M059J (cell line): ENCODE measurements at places on chromosomes 12 and 14. TPM values are rescaled to one million over a fixed set of nuclear protein-coding genes. Genes with fewer than 3 reads are reported as not detected.
A peak's percentile ranks its signal among the peaks of the same experiment; 100 is the strongest.

Gene LBHD2
- total RNA-seq, result not detected in 2 replicates

Gene CCDC196
- total RNA-seq, result not detected in 2 replicates

Gene ADGRD1
- total RNA-seq, result not detected in 2 replicates

Gene TEAD4
- 12.3 and 16.5 TPM in 2 replicates for total RNA-seq

Gene TMEM260
- 10.4 and 13.6 TPM in 2 replicates for total RNA-seq

Gene PTGES3
- total RNA-seq, result 112 and 181 TPM in 2 replicates

DNA sequence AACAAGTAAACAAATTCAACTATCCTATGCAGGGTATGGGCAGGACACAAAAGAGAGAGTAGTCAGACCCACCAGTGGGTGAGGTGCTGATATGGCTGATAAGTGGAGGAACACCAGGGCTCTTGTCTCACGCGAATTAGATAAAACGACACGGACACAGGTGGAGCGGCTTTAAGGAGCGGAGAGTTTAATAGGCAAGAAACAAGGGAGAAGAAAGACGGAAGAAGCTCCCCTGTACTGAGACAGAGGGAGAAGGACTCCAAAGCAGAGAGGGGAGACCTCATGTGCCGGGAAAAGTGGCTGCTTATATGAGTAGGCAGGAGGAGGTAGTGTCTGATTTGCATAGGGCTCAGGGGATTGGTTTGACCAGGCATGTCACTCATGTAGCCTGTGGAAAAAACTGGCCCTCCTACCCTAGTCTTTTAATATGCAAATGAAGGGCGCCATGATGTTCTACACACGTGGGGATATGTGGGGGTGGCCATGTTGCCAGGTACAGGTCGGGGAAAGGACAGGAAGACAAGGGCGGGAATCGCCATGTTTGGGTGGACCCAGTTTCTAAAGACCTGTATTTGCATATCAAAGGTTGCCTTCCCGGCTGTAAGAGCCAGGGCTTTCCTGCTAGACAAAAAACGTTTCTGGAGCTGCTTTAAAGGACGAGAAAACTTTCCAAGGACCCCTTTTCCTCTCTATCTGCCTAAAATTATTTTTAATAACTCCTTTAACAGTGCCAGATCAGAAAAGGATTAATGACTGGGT, 28.8 kb downstream of the RPGRIP1 start:
- DNase-seq, result peak; percentile 80

GRCh38 chr14:95062946-95063345, 94.4 kb downstream of the DICER1 start:
- no peak for DNase-seq

DNA sequence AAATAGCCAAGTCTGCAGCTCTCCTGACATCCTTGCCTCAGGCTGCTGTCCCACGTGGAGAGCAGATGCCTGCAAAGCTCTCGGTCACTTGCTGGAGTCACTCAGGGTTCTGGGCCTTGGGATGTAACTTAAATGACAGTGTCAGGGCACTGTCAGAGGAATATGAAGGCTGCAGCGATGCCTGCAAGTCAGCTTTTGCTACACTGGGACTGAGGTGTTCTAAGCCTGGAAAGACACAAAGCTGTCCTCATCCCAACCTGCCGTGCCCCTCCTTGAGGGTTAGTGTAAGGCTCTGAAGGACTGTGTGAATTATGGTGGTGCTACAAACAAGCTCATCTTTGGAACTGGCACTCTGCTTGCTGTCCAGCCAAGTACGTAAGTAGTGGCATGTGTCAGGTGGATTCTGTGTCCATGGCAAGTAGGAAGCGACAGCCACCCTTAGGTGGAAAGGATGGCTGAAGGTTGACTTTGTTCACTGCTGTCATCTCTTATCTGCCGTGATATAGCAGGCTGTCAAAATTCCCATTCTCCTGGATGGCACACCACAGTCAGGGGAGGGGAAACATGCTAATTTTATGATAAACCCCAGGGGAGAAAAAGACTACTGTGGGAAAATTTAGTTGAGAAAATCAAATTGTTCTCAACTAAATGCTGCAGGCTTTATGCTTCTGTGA, 79.9 kb downstream of the DAD1 start:
- DNase-seq, result no peak

DNA sequence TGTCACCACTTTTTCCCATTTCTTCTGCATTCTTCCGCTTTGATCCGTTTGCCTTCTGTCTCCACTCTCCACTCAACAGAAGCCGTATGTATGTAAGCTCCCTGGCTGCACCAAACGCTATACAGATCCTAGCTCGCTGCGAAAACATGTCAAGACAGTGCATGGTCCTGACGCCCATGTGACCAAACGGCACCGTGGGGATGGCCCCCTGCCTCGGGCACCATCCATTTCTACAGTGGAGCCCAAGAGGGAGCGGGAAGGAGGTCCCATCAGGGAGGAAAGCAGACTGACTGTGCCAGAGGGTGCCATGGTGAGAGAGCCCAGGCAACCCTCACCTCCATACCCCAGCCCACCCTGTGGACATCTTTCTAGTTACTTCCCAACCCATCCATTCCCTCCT, 8.3 kb downstream of the GLI1 start:
- no peak for DNase-seq

DNA sequence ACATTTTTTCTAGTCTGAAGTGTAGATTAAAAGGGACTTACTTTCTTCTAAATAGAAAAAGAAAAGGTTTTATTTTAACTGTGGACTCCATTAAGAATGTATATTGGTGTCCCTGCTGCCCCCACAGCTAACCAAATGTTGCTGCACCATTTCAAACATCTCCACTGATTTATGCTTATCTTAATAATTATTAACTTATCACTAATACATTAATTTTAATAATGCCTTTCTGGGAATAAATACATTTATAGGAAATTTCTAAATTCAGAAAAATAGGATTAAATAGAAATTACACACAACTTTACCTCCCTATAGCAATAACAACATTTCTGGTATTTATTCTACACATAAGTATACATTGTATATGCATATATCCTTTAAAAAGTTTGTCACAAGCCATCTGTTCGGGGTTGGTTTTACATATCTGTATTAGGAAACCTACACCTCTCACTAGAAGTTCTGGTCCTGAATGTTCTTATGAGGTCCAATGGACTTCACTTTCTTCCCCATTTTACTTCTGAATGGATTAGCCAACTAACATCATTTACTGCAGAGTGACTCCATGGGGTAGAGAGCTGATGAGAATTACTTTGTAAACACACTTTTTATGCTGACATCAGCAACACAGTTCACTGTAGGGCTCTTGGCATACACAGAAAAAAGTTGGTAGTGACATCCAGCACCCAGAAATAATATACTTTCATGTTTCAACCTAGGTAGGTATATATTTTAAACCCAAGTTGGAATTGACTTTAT, 9.4 kb upstream of the SELPLG start:
- DNase-seq, result no peak

GRCh38 chr12:94206886-94207285, 58.5 kb downstream of the PLXNC1 start:
- DNase-seq, result no peak

DNA sequence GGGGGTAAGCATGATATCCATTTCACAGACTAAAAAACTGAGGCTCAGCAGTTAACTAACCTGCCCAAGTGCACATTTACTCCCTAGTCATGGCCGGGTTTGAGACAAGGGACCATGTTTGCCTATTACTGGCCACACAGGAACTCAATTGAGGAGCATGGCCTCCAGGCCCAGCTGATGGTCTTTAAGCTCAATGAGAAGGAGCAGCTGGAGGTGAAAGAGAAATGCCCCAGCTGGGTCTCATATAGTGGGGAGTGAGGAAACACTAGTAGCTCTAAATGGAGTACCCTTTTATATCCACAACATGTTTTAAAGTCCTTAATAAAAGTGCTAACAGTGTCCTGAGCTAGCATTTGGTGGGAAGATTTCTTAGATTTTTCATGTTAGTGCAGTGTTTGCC, 1.6 kb downstream of the TDP1 start:
- no peak for DNase-seq

GRCh38 chr14:101449114-101449513, 112.2 kb upstream of the DIO3 start:
- no peak for DNase-seq

DNA sequence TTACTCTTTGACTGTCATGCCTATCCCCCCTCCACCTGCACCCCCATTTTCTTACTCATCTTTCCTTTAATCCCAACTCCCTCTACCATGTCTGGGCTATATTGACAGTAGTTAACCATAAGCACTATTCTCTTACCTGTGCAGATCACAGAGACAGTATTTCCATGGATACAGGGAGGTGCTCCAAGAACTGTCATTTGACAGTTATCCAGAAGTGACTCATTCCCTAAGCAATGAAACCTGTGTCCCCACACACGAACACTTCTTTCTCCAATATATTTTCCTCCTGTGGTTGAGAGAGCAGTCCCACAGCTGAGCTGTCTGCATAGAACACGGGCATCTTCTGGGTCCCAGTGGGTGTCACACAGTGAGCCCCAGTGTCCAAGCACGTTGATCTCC, 68.8 kb downstream of the CD163L1 start:
- peak; percentile 71 for DNase-seq

DNA sequence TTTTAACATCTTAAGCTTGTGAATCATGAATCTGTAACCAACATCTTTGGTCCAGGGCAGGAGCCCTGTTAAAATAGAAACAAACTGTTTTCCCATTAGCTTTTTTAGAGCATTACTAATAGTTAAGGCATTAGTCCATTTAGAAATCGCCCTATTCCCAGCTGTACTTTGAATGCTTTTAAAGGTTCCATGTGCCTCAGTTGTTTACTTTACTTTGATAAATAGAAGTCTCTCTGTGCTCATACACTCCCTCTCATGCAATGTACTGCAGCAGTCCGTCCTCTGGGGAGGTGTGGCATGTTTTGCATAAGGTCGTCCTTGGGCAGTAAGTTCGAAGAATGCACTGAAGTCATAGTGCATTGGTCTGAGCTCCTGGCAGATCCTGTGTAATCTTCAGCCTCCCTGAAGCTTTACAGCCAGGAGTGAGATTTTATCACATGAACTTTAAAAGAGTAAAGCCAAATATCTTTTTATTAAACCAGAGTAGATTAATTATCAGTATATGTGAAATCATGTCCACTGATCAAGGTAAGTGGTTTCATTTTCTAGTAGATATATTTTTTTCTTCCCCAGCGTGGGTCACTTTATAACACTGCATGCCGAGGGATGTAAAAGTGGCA, 134.7 kb downstream of the FGD4 start:
- peak; percentile 84 for DNase-seq

- DNase-seq, result peak; percentile 88
Measured at GRCh38 chr14:64639340-64639821, 64.8 kb upstream of the PLEKHG3 start.

GRCh38 chr14:104084251-104085002, 1.1 kb upstream of the ASPG start:
- no peak for DNase-seq

DNA sequence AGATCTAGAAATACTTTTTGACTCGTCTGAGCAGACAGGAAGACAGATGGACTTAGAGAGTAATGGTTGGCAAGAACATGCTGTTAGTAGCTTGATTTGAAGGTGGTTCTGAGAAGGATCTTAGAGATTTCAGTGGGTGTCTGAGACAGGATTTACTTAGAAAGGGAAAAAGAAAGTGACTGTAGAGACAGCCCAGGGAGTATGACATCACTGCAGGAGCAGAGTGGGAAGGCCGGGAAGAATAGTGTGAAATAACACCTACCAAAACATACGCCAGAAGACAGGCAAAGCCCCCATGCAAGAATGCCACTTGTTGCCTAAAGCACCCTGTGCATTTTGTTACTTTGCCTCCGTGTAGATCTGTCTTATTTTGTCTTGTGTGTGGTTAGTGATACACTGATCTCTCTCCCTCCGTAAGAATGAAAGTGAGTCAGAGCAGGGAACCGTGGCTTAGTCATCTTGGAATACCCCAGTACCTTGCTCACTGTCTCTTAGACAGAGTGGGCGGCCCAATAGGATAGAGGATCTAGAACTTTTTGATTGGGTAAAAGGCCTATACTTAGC, 161.3 kb upstream of the IFNG-AS1 start:
- peak; percentile 95 for DNase-seq

DNA sequence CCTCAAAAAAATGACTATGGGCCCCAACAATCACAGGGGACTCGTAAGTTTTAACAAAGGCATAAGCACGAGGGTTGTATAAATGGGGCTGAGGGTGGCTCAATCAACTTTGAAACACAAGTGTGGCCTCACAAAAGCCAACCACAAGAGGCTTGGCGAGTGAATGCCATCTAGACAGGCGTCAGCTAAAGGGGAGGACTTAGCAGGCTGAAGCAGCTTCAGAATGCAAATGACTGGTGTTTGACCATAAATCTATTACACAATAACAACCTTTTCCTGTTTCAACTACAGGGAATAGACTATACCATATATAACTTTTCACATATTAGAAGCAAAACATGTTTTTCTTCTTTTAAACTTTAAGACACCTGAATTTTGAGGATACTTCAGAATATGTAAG, 777.9 kb downstream of the FSCB start:
- no peak for DNase-seq

- peak; percentile 70 for DNase-seq
Measured at GRCh38 chr12:109020796-109021380, at the start of gene SVOP. Gene SVOP, minus strand, starts transcription at chr12:109021068. Its CDS starts 200 bp downstream, at chr12:109020868.

- no peak for DNase-seq
Measured at GRCh38 chr12:117404940-117405339, 43.5 kb upstream of the NOS1 start.

- DNase-seq, result no peak
Measured at GRCh38 chr12:11669348-11669747, 19.9 kb downstream of the ETV6 start.

DNA sequence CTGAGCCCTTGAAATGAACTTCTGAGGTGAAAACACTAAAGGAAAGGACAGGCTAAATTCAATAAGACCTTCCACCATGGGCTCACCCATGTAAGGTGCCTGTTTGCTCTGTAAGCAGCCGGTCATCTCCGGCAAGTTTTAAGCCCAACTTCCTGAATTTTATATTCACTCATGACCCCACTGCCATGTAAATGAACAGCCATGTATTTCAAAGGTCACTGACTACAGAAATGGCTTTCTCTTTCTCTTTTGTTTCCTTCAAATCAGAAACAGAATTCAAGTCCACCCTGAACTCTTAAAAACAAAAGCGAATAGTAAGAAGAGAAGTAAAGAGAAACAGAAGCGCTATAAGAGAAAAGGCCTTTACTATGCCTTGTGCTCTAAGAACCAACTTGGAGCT, 61.7 kb upstream of the OVCH1 start:
- DNase-seq, result no peak

DNA sequence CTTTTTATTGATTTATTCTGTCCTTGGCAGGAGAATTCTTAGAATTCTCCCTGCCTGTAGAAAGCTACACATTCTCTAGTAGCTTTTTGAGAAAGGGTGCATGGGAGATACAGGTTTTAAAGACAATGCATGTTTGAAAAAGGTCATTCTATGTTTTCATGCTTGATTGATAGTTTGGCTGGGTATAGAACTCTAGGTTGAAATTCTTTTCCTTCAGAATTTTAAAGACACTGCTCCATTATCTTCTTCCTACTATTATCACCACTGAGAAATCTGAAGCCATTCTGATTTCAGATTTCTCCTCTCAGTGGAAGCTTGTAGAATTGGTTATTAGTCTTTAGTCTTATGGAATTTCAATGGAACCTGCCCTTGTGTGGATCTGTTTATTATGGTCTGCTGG, 14.0 kb downstream of the ATF7IP start:
- DNase-seq, result no peak

- peak; percentile 96 for DNase-seq
Measured at GRCh38 chr14:73723797-73724661, 9.8 kb upstream of the PNMA1 start.
